ENCODE measurements at places on chromosomes 3 and 15. TPM values are rescaled to one million over a fixed set of nuclear protein-coding genes. Genes with fewer than 3 reads are reported as not detected.

GRCh38 chr15:67063689-67064606 is 1.5 kb upstream of the SMAD3 start:
- peaks cover 17% of the 10 kb centered on the region for H3K27me3 ChIP-seq
- H3K4me3 ChIP-seq: peak overlapping the region; percentile 43
- peaks cover 26% of the 10 kb centered on the region for H3K4me1 ChIP-seq
- no peak for DNase-seq
- peaks cover 26% of the 10 kb centered on the region for H3K36me3 ChIP-seq

GRCh38 chr3:13670292-13670691 is 121.4 kb downstream of the FBLN2 start:
- H3K4me3 ChIP-seq: no peak overlapping the region
- no peak for DNase-seq
- H3K36me3 ChIP-seq: no peaks in the 10 kb centered on the region
- peaks cover 5% of the 10 kb centered on the region for H3K27me3 ChIP-seq
- no peak overlapping the region for H3K27ac ChIP-seq

- DNase-seq: no peak
- no peak overlapping the region for H3K27ac ChIP-seq
- peaks cover 71% of the 10 kb centered on the region for H3K36me3 ChIP-seq
- H3K4me1 ChIP-seq: peaks cover 52% of the 10 kb centered on the region
Observed at GRCh38 chr3:9806137-9806536, 3.9 kb upstream of the TTLL3 start.

GRCh38 chr3:112261742-112262141 is 32.3 kb downstream of the SLC9C1 start:
- peaks cover 10% of the 10 kb centered on the region for H3K27me3 ChIP-seq
- no peak for DNase-seq
- no peak overlapping the region for H3K27ac ChIP-seq
- no peaks in the 10 kb centered on the region for H3K36me3 ChIP-seq
- no peak overlapping the region for H3K4me3 ChIP-seq

GRCh38 chr3:83738202-83738601 is 1220.6 kb upstream of the CADM2 start:
- H3K36me3 ChIP-seq: no peaks in the 10 kb centered on the region
- H3K4me3 ChIP-seq: no peak overlapping the region
- H3K27ac ChIP-seq: no peak overlapping the region
- no peaks in the 10 kb centered on the region for H3K27me3 ChIP-seq

- peaks cover 32% of the 10 kb centered on the region for H3K4me1 ChIP-seq
- no peak overlapping the region for H3K4me3 ChIP-seq
- H3K36me3 ChIP-seq: peaks cover 8% of the 10 kb centered on the region
Observed at GRCh38 chr15:59169251-59169708, 37.4 kb upstream of the LDHAL6B start.

GRCh38 chr3:160935413-160936095 is 169.6 kb downstream of the B3GALNT1 start:
- H3K4me1 ChIP-seq: no peaks in the 10 kb centered on the region
- no peak overlapping the region for H3K27ac ChIP-seq
- no peak overlapping the region for H3K4me3 ChIP-seq
- no peak for DNase-seq

- no peak overlapping the region for H3K27ac ChIP-seq
- no peak overlapping the region for H3K4me3 ChIP-seq
- no peaks in the 10 kb centered on the region for H3K36me3 ChIP-seq
- peaks cover 2% of the 10 kb centered on the region for H3K4me1 ChIP-seq
- DNase-seq: no peak
Observed at GRCh38 chr15:78660584-78660983, 19.6 kb upstream of the CHRNB4 start.

GRCh38 chr3:64612916-64613526 is 74.8 kb downstream of the ADAMTS9 start:
- no peaks in the 10 kb centered on the region for H3K27me3 ChIP-seq
- H3K27ac ChIP-seq: no peak overlapping the region
- no peak for DNase-seq
- H3K36me3 ChIP-seq: no peaks in the 10 kb centered on the region
- no peak overlapping the region for H3K4me3 ChIP-seq
- H3K4me1 ChIP-seq: no peaks in the 10 kb centered on the region

DNA sequence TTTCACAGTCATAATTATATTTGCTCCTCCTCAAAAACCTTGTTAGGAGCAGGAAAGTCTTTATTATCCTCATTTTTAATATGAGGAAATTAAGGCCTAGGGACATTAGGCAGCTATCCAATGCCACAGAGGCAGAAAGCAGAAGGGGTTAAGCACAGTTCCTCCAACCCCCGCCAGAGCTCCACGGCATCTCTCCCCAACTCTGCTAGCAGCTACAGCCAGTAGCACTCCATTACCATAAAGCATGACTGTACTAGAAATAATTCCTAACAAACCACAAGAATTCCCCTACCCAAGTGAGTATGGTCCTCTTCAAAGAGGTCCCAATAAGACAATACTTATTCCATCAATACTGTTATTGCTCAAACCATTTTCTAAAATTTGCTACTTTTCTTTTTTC is 9.8 kb downstream of the HEG1 start:
- H3K27me3 ChIP-seq: peaks cover 12% of the 10 kb centered on the region
- peaks cover 40% of the 10 kb centered on the region for H3K36me3 ChIP-seq
- H3K4me1 ChIP-seq: peaks cover 11% of the 10 kb centered on the region
- no peak overlapping the region for H3K27ac ChIP-seq
- no peak for DNase-seq

GRCh38 chr3:189160519-189161309 is 11.1 kb upstream of the TPRG1 start:
- H3K27me3 ChIP-seq: peaks cover 2% of the 10 kb centered on the region
- no peak for DNase-seq
- peaks cover 6% of the 10 kb centered on the region for H3K4me1 ChIP-seq

GRCh38 chr15:84750583-84751092 is 2.2 kb downstream of the ZNF592 start:
- no peak for DNase-seq
- H3K4me1 ChIP-seq: peaks cover 65% of the 10 kb centered on the region
- H3K27ac ChIP-seq: peak overlapping the region; percentile 97
- peaks cover 46% of the 10 kb centered on the region for H3K36me3 ChIP-seq

DNA sequence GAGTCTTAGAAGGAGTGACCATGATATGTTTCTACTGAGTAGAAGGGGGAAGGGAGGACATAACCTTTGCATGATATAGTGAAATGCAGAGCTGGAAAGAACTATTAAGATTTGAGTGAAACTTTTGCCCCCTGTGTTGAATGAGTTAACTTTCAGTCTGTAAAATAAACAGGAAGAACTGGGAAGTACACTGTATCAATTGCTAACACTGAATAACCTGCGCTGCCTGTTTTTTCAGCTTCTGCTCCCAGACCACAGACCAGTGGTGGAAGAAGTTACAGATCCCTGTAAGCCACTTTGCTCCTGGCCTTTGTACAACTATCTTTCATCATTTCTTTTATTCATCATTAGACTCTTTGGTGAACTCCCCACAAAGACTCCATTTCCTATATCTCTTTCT is 3.6 kb upstream of the LRCH3 start:
- H3K4me1 ChIP-seq: peaks cover 9% of the 10 kb centered on the region
- peaks cover 12% of the 10 kb centered on the region for H3K36me3 ChIP-seq
- DNase-seq: no peak
- H3K27me3 ChIP-seq: no peaks in the 10 kb centered on the region
- no peak overlapping the region for H3K4me3 ChIP-seq

DNA sequence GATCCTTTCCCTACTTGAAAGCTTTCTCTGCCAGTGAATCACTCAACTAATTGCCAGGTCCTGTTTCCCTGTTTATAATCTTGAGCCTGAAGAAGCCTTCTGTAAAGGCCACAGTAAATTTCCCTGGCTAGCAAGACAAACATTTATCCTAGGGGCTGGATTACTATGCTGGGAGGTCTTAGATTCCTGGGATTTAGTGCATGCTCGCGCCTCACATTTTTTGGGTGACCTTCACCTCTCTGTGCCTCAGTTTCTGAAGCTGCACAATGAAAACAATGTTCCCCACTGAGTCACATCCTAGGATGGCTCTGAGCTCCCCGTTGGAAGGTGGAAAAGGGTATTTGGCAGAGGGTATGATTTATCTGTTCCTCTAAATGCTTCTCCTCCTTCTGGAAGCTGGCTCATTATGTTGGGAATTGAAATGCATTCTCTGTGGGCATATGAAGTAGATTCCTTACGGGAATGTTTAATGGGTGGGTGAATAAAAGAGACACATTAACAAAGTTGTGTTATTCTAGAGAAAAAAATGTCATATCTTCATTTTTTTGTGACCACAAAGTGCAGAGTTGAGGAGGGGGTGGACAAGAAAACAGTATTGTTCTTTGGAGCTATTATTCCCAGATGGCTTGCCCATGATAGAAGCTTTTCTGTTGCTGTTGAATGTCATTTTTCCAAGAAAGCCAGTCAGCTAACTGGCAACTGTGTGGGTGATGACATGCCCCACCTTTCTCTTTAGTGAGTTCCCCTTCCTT is 32.4 kb downstream of the LSM3 start:
- H3K4me3 ChIP-seq: no peak overlapping the region
- no peak overlapping the region for H3K27ac ChIP-seq
- no peaks in the 10 kb centered on the region for H3K27me3 ChIP-seq
- no peaks in the 10 kb centered on the region for H3K36me3 ChIP-seq
- no peaks in the 10 kb centered on the region for H3K4me1 ChIP-seq

The NRROS gene
- total RNA-seq: 50.1 TPM

The B3GALNT1 gene
- total RNA-seq: 4.1 TPM

The ST6GAL1 gene
- total RNA-seq: 128 TPM

The NAALADL2 gene
- not detected for total RNA-seq
